Stimulated activated CD4-positive, alpha-beta T cell treated with anti-CD3 and anti-CD28 coated beads, TNF-alpha, amount 100 ng/mL, for 48 hours (primary cell): ENCODE measurements at places on chromosomes 7 and 10.

GRCh38 chr7:77657427-77658224 is 38.6 kb upstream of the RSBN1L start:
- no peak for DNase-seq

- no peak for DNase-seq
These were observed 370.7 kb upstream of the MGMT start for GRCh38 chr10:129096065-129096984.

DNA sequence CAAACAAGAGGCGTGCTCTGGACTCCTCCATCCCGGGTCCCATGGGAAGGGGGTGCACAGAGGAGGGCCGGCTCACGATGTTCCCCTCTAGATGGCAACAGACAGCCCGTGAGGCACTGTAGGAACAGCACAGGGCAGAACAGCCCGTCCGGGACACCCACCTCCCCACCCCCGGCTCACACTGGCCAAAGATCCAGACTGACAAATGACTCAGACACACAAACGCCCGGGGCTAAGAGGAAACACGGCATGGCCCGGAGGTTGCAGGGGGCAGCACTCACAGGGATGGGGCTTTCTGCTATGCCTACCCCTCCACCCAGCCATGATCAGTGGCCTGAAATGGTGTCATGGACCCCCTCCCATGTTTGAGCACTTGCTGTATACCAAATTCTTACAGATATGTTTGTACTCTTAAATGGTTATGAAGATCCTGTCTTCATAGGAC is 4.9 kb upstream of the ELN start:
- DNase-seq = no peak

DNA sequence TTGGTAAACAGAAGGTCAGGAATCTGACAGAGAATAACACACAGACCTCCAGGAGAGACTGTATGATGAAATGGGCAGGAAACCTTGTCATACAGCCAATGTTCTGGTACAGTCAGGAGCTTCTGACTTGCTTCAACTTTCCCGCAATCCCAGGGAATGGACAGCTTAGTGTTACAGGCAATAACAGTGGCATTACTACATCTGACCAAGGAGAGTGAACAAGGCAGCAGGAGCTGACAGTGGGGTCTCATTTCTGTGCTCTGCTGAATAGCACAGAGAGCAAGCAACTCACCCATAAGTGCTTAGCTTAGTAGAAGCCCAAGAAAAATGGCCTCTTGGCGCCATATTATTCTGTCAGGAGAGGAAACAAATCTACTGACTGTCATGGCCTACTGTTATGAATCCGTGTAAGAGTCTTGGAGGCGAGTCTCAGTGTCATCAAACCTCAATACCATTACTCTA is 186.2 kb upstream of the MTPN start:
- no peak for DNase-seq

GRCh38 chr7:99253369-99253768 is 19.3 kb upstream of the MYH16 start:
- DNase-seq = no peak

- no peak for DNase-seq
These were observed 98.9 kb downstream of the LRMDA start for GRCh38 chr10:75530299-75530698.
